Stimulated activated CD8-positive, alpha-beta memory T cell treated with anti-CD3 and anti-CD28 coated beads, Interleukin-7, amount 100 ng/mL, for 4 hours (primary cell): ENCODE measurements at places on chromosomes 6 and 20.

DNA sequence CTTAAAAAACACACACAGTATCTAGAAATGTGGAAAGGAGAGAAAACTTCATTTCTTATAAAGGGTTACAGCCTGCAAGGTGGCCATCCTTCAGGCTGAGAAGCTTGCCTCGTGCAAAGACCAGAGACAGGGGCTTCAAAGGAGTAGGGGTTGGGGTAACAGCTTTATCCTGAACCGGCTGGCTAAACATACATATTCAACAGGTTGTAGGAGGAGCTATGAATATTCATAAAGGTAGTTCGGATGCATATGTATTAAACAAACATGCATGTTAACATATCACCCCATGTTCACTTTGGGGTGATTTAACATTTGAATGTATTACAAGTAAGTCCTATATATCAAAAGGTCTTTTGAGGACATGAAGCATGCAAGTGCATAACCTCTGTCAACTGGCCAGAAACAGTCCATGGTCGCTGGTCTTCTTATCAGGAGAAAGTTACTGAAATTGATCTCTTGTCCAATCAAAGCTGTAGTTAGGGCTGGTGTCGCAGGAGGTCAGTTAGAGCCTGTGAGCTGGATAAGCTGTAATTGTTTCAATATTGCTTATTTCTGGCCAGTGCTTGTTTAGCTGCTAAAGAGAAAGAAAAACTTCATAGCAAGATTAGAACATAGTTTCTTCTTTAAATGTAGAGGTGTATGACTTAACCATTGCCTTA, 2.3 kb upstream of the STMND1 start:
- no peak for DNase-seq

DNA sequence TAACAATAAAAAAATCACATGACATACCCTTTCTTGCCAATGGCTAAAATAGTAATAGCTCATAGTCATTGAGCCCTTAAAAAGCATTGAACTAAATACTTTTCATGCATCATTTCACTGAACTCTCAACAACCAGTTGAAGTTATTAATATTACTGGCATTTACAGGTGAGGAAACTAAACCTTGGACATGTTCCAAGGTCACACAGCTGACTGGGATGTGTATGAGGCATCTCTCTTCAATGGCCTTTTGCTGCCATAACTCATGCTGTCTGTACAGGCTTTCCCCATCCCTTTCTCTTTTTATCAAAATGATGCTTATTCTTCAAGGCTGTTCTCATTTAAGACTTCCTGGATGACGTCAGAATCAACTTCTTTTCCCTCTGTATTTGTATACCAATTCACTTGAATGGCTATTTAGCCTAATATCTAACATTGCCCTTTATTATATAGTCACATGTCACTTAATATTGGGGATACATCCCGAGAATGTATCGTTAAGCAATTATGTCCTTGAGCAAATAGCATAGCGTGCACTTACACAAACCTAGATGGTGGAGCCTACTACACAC, 476.4 kb downstream of the KIF16B start:
- no peak for DNase-seq

DNA sequence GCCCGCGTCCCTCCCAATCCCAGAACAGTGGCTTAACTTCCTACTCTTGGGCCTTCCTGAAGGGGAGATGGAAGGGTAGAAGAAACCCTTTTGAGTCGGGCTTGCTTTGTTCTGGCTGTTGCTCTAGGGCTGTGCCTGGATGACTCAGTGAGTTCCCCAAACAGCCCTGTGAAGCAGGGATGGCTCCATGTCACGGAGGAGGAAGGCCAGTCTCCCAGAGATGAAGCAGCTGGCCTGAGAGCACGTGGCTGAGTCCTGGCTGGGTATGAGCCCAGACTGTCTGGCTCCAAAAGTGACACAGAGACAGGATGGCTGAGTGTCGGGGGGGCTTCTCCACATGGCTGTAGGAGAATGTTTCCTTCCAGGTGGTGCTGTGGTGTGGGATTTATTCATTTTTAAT, 4.6 kb downstream of the SYTL3 start:
- DNase-seq = no peak

GRCh38 chr6:1667012-1667804, 57.5 kb downstream of the FOXC1 start:
- DNase-seq = no peak

DNA sequence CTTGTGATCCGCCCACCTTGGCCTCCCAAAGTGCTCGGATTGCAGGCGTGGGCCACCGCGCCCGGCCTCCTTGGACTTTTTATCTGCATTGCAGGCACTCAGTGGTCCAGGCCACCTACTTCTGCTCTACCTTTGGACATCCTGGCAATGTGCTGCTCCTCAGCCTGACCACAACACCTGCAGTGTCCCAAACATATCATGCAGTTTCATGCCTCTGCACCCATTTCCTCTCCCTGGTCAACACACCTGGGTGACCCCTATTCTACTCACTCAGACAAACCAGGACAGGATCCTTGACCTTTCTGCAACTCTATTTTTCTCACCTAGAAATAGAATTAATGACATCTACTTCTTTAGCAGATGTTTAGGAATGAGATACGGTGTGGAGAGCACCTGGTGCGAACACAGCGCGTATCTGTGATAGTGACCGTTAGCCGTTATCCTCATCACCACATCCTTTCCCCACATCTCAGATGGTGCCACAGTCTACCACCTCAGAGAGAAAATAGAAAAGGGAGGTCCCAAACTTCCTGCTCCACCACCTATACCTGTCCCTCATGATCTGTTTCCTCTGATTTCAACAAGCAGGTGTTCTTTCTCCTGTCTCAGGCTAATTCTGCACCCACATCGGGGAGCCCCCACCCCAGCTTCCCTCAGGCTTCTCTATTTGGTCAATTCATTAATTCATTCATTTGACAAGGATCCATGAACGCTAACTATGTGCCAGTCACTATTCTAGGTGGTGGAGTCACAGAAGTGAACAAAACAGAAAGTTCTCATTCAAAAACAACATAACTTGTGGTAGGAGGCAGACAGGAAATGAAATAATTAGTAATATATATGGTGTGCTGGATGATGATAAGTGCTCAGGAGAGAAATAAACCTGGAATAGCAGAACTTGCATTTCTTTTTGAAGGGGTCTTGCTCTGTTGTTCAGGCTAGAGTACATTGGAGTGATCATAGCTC, 4.3 kb upstream of the BTN3A2 start:
- no peak for DNase-seq

GRCh38 chr6:132651062-132651461, 7.9 kb downstream of the TAAR1 start:
- DNase-seq = no peak

DNA sequence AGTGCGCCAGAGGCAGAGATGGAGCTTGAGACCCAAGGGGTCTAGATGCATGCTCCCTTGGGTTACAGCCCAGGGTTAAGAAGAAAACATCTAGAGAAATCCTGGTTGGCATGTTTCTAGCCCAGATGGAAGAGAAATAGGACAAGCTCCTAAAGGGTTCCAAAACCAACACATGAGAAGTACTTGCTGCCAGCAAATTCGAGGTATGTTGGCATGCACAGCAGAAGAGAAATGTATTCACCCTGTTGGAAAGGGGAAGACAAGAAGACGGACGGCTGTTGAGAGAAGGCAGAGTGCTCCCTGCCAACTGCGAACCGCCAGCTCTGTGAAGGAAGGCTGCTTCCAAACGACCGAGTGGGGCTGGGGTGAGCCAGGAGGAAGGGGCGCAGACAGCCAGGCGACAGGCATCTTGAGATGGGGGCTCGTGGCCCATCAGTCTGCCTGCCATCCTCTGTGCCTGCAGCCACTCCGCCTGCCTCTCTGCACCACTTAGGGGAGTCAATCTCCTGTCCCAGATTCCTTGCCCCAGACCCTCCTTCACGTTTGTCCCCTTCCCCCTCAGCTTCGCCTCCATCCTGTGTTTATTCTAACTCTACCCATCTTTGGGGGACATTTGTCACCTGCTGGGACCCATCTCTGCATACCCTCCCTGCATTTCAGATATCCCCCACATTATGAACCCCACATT, 249.2 kb downstream of the CDC5L start:
- DNase-seq = no peak

GRCh38 chr6:51908243-51908642, 179.2 kb downstream of the PKHD1 start:
- no peak for DNase-seq

DNA sequence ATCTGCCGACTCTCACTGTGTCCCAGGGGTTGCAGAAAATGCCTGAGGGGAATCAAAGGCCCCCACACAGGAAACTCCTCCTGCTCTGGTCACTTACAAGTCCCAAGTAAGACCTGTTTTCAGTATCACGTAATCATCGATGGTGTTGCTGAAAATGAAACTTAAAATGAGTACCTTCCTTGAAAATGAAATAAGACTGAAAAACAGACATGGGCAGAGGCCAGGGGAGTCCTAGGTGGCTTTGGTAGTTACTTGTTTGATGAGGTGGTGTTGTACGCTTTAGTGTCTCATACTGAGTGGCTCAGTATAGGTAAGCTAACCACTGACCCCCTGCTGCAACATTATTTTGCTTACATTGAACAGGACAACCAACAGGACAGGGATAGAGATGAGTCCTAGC, 43.0 kb upstream of the SYNCRIP start:
- no peak for DNase-seq

GRCh38 chr6:24919056-24919892, 16.5 kb downstream of the RIPOR2 start:
- DNase-seq = no peak
